Mesendoderm (in vitro differentiated cells): ENCODE measurements at places on chromosomes 1 and 21.

DNA sequence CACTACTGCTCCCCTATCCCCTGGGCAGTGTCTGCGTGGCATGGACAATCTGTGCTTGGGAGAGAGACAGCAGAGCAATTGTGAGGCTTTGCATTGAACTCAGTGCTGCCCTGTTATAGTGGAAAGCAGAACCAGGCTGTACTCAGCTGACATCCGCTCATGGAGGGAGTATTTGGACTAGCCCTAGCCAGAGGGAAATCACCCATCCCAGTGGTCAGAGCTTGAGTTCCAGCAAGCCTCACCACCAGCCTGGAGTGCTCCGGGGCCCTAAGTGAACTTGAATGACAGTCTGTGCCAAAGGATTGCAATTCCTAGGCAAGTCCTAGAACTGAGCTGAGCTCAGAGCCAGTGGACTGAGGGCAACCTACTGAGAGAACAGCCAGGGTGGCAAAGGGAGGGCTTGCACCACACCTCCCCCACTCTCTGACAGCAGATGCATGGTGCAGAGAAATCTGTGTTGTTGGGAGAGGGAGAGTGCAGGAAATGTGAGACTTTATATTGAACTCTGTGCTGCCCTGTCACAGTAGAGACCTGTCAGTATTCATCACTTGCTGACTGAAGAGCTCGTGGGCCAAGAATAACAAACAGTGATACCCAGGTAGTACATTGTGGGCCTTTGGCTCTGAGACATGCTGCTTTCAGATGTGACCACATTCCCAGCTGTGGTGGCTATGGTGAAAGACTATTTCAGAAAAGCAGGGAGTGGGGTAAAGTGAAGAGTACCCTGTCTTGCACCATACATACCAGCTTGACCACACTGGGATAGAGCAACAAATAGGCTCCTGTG lies 107.7 kb upstream of the SLC5A9 start:
- DNase-seq: no peak

DNA sequence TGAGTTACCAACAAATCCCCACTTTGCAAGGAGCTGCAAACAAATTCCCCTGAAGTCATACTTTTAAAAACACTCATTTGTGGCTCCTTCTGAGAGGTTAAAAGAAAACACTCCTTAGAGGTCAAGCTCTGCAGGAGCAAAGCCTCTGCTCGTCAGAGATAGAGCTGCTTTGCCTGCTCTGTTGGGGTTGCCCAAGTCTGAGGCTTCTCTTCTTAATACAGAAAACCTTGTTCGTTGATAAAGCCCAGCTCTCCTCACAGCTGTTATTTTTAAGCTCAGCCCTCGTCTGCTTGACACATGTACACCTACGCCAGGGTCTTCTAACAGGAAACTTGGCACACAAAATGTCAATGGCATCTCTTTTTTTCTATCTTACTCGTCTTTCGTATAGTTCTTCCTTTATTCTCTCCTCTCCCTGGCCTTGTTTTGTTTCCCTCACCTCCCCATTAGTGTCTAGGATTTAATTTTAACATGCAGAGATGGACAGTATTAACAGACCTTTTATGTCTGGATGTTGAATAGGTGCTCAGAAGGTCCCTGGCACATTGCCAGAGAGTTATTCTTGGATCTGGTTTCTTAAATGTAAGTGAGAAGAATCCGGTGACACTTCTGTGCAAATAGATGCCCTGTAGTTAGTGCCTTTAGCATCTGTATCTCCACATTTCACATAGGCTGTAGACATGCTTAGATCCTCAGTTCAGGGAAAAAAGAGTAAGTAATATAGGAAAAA lies 86.0 kb downstream of the LRRC53 start:
- no peak for DNase-seq

DNA sequence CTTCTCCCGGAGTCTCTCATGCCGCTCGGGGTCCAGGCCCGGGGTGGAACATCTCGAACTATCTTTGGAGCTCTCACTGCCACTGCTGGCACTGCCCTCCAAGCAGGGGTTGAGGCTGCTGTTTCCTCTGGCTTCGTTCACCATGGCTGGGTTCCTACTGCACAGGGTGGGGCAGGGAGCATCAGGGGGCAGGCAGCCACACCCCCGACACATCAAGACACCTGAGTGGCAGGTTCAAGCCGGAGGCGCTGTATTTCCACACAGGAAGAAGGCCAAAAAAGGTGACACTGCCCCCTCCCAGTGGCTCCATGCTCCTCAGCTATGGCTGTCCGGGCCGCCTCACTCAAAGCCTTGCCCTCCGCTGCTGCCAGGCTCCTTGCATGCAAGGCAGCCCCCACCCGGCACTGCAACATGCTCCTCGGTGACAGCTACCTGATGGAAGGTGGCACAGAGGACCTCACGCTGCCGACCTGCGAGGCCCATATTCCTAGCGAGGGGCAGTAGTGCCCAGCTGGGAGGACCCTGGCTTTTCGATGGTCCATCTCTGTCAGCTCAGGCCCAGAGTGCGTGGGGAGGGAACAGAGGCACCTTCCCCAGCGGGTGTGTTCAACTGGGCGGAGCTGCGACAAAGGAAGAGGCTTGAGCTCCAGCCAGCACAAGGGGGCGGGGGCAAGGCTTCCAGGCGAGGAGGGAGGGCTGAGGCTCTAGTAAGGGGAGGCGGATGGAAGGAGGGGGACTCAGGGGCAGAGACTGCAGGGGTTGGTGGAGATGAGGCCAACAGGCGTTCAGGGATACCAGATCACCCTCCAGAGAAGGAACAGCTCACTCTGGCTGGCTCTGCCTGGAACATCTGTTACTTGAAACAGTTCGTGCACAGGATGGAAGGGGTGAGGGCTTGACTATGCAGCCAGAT lies 2.5 kb downstream of the MTHFR start:
- peak; percentile 98 for DNase-seq

GRCh38 chr1:33128781-33129180 lies 47.8 kb downstream of the AZIN2 start:
- DNase-seq: peak; percentile 69

DNA sequence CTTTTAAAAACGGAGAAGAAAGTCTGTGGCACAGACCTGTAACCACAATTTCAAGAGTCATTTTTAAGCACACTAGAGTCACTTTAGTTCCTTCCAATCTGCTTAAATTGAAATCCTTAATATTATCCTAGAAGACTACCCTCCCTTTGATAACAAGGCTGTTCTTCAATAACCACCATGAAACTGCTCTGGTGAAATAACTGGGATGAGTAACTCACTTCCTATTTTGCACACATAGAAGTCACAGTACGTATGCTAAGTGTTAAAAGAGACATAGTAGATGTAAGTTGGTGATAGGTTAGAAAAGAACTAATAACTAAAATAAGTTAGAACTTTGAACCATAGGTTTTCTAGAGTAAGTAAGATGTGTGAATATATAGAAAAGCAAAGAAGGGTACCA lies 107.8 kb downstream of the NME7 start:
- DNase-seq: no peak

- no peak for DNase-seq
Measured at GRCh38 chr1:29854700-29855276, 618.5 kb downstream of the PTPRU start.

DNA sequence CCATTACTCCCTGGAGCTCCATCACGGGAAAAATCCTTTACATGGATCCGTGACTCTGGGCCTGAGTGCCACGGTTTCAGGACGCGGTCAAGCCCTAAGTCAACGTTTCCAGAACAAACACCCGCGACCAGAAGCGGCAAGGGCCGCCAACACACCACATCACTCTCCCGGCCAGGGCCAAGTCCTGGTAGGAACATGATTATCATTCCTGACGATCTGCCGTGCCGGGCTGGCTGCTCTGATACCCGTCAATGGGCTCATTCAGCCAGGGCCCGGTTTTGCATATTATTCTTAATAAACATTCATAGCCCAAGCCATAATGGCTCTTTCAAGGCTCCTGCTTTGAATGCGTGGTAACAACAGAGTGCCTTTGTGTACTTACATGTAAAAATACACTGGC lies 44.6 kb upstream of the SIM2 start:
- DNase-seq: no peak

DNA sequence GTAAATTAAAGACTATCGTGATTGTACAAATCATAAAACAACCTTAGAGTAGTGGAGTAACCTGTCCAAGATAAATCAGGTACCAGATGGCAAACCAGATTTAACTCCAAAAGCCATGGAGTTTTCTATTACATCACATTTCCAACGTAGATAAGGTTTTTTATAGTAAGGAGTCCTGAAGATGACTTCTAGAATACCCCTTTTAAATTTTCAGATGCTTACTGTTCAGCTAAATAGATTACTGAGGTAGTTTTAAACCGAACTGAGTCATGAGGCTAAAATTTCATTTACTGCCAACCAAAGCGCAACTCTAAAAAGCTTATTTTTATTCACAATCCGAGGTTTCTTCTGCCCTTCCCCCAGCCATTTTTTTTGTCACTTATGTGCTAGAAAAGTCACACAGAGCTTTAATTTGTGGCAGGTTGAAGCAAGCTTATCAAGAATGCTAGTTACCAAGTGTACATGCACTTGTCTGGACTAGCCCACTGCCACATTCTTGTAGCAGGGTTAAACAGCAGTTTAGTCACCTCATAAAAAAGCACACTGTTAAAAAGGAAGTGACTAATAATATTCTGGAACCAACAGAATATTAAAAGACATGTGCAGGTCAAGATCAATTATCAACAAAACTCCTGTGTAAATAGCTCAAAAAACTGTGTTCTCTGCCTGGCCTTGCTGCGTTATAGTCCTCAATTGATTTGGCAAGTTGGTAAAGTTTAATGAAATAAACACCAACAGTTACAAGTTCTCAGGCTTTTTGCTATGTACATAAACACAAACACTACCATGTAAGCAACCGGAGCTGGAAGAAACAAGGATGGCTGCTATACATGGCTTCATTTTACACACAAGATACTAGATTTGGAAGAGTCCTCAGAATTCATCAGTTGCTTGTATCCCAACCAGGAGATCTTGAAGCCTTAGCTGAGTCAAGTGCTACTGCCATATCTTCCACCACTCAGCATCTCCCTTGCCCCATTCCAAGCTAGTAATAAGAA lies 180.3 kb upstream of the DMRTA2 start:
- no peak for DNase-seq

- no peak for DNase-seq
Measured at GRCh38 chr1:59220356-59220755, 76.5 kb upstream of the FGGY start.

- no peak for DNase-seq
Measured at GRCh38 chr1:51636764-51637522, 20.1 kb downstream of the OSBPL9 start.

GRCh38 chr1:153357076-153357852 lies 390 bp upstream of the S100A9 start:
- no peak for DNase-seq

DNA sequence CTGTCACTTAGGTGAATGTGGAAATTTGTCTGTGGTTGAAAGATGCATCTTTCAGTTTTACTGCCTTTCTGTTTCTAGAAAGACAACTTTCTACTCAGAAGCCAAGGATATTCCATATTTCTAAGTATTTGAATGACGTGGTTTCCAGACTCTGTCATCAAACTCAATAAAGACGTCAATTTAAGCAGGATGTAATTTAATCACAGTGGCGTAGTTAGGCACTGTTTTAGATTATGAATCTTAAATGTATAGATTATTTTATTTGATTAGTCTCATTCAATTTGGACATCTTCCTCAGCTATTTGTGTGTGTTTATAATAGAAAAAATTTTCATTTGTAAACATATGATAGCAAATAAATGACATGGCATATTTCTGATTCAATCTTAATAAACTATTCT lies 298.9 kb downstream of the RYR2 start:
- DNase-seq: no peak

DNA sequence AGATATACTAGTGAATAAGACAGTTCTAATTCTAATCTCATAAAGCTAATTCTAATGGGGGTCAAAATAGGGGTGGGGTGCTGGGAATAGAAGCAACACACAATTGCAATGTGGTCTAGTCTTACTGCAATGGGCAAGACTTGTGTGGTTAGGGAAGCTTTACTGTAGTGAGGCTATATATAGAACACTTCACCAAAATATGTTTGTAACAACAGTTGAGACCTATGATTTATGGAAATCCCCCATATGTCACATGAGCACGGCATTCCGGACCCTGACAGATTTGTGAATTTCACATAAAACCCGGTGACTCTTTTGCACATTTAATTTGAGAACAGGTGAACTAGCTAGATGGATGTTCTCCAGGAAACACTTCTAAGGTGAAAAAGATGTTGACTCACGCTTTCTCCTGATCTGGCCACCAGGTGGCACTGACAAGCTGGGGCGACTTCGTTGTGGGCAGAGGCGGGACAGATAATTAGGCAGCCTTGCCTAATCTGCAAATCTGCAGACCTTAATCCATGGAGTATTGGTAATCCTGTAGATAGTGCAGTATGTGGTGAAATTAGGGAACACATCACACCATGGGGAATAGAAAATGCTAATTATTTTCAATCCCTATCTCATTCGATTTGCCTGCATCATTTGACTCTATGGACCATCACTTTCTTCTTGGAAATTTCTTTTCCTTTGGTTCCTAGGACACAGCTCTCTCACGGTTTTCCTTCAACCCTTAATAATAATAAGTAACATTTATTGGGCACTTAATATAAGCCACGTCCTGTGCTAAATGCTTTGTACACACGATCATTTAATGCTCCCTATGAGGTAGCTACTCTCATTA lies 37.7 kb downstream of the KIAA0040 start:
- DNase-seq: peak; percentile 79

DNA sequence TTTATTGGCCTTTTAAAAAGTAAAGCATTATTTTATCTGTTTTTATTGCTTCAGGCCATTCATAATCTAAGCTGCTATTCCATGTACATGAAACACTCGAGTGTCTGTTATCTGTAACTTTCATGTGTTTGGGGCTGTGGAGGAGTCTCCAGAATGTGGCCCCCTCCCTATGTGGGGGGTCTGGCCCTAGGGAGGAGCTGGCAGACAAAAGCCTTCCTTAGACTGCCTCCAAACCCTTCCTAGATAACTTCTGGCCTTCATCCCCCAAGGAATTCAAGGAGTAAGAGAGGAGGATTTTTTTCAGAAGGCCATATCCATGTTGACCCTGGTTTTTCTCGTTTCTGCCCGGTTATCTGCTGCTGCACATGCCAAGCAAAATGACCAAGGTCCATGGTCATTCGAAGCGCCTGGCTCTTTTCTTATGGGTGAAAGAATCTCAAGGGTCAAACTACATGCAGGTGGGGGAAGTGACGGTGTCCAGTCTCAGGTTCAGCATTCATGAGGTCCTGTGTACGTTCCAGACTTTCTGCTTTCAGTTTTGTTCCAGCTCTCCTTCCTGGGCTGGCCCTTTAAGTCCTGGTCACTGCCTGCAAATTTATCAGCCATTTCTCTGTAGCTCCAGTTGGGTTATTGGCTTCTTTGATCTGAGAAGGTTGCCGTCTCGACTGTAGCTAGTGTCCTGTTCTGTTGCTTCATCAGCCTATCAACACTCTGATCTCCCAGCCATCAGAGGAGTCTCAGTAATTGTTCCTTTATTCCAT lies 8.3 kb downstream of the TENT5C start:
- DNase-seq: no peak
